ENCODE measurements at places on chromosomes 4 and X.

DNA sequence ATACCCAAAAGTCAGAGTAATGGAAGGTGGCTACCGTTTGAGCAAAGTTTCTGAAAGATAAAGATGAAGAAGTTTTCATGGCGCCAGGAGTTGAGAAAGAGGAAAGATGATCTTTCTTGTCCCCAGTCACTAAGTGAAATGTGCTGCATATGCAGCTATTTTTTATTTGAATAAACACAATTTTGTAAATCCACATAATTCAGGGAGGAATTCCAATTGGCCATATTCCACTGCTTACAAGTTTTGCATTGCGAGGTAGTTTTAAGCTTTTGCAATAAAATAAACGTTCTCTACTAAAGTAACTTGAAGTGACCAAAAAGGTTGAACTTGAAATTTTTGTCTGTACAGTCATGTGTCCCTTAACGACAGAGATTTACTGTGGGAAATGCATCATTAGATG, 139.3 kb upstream of the VCX2 start:
- no peak for DNase-seq

DNA sequence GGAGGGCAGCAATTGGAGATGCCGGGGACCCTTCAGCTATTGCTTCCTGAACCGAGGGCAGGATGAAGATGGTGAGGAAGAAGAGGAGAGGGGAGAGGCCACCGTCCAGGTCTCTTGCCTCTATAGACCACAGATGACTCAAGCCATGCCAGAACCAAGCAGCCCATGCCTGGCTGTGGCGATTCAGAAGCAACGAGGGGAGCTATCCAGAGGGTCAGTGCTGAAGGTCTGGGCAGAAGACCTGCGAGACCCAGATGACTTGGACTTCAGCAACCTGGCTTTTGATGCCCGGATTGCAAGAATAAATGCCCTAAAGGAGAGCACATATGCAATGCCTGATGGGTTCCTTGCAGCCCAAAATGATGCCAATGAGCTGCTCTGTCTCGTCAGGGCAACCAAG, 70.2 kb upstream of the PRPS2 start:
- no peak for DNase-seq

- DNase-seq = no peak
Measured at GRCh38 chr4:156255230-156256007, 301.8 kb upstream of the CTSO start.

DNA sequence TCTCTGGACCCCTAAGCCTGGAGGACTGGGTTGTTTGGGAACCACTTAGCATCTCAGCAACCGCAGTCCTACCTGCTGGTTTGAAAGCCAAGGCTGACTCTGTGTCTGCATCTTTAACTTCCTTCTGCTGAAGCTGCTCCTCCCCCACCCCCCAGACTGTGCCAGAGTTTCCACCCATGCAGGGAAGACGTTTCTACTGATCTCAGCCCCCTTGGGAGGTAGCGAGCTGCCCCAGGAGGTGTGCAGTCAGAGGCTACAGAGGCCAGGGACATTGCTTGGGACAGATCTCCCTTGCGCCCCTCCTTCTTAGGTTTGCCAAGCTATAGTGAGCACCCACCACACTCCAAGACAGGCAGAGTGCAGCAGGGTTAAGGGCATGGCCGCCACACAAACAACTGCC, 4.7 kb upstream of the FATE1 start:
- no peak for DNase-seq

DNA sequence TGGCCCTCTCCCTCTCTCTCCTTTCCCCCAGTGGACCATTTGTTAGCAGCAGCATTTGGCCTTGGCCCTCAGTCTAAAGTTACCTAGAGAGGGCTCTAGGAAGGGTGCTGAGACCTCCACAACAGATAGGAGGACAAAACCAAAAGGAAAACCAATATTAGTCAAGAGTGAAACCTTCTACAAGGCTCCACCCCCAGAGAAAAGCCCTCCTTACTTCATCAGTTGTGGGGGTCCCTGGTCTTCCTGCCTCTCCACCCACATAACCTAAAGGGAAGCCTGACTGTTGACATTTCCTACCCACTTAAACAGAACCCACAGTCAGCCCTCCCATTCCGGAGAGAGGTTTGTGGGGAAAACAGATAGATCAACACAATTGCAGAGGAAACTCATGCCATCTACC, 4.7 kb upstream of the CD40LG start:
- no peak for DNase-seq

DNA sequence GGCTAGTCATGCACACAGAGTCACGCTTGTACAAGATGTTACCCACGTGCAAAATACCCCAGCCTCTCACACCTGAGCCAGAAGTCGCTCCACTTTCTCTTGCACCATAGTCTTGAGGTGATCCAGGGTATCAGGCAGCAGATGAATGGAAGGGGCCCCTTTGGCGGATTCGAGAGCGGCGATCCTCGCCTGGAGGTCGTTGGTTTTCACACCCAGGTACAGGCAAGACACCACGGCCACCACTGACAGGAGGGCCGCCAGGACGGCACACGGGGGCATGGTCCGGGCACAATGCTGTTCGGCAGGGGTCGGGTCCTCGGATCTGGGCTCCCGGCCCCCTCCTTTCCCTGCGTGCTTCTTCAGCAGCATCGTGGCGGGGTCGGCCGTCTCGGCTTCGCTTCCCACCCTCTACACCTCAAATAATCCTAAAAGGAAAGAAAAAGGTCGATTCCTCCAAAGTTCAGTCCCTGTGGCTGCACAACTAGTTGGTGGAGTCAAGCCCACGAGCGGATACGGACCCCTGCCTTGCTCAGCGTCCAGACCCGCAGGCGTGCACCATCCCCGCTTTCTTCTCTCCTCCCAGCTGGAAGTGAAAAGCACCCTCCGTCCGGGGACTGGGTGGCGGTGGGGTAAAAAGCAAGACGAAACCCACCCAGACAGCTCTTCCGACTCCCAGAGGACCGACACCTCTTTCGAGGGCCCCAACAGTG, 652 bp downstream of the COL25A1 start:
- DNase-seq = no peak

All from T-helper 1 cell (primary cell).